CD4-positive, alpha-beta memory T cell (primary cell): ENCODE measurements at places on chromosomes 7 and 10. TPM values are rescaled to one million over a fixed set of nuclear protein-coding genes. Genes with fewer than 3 reads are reported as not detected.

GRCh38 chr7:139330333-139331030 is 10.7 kb upstream of the FMC1 start:
- H3K36me3 ChIP-seq, result no peaks in the 10 kb centered on the region
- H3K4me3 ChIP-seq, result no peak overlapping the region
- peaks cover 10% of the 10 kb centered on the region for H3K4me1 ChIP-seq
- no peak overlapping the region for H3K27ac ChIP-seq
- H3K27me3 ChIP-seq, result no peaks in the 10 kb centered on the region

Gene ANKRD1
- not detected for total RNA-seq

Gene DDIT4
- total RNA-seq, result 23.1 TPM

DNA sequence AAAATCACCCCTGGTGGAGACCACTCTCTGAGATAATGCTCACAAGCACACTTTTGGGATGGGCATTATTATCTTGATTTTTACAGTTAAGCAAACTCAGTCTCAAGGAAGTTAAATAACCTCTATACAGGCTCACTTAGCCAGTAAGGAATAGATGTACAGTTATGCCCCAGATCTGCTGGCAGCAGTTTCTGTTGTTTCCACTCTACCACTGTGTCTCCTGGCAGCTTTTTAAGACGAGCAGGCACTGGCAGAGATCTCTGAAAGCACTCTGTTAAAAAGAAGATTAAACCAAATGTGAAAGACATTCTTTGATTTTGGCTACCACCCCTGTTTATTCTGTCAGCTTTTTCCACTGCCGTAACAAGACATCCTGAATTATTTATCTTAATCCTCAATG is 73.2 kb downstream of the SRI start:
- H3K27ac ChIP-seq, result no peak overlapping the region
- H3K27me3 ChIP-seq, result no peaks in the 10 kb centered on the region

Gene TRPV6
- not detected for total RNA-seq

- no peak for DNase-seq
- H3K27me3 ChIP-seq, result no peaks in the 10 kb centered on the region
- H3K36me3 ChIP-seq, result peaks cover 89% of the 10 kb centered on the region
- H3K27ac ChIP-seq, result no peak overlapping the region
- no peak overlapping the region for H3K4me3 ChIP-seq
Measured at GRCh38 chr7:139084709-139085108, 24.8 kb downstream of the ZC3HAV1 start.

- no peak overlapping the region for H3K27ac ChIP-seq
- no peak for DNase-seq
- no peaks in the 10 kb centered on the region for H3K4me1 ChIP-seq
- H3K36me3 ChIP-seq, result no peaks in the 10 kb centered on the region
Measured at GRCh38 chr10:29914986-29915785, 144.2 kb downstream of the JCAD start.

Gene TMEM229A
- total RNA-seq, result not detected

- no peak overlapping the region for H3K4me3 ChIP-seq
- H3K27me3 ChIP-seq, result no peaks in the 10 kb centered on the region
- no peaks in the 10 kb centered on the region for H3K36me3 ChIP-seq
Measured at GRCh38 chr10:71582019-71582418, 137.6 kb downstream of the C10orf105 start.

Gene TRIL
- total RNA-seq, result not detected

DNA sequence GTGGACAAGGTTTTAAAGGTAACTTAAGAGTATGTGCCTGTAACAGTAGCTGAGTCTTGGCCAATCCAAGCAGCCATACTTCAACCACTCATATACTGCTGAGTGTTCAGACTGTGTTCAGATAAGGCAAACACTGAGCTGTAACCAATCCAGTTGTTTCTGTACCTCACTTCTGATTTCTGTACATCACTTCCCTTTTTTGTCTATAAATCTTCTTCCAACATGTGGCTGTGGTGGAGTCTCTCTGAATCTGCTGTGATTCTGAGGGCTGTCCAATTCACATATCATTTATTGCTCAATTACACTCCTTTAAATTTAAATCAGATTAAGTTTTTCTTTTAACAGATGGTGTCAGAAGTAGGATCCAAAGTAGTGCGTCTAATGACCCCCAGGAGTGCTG is 149.5 kb upstream of the PHF14 start:
- DNase-seq, result no peak
- no peaks in the 10 kb centered on the region for H3K36me3 ChIP-seq
- H3K27ac ChIP-seq, result no peak overlapping the region
- no peaks in the 10 kb centered on the region for H3K27me3 ChIP-seq

- DNase-seq, result no peak
- no peak overlapping the region for H3K27ac ChIP-seq
- no peak overlapping the region for H3K4me3 ChIP-seq
- H3K4me1 ChIP-seq, result peaks cover 5% of the 10 kb centered on the region
- peaks cover 24% of the 10 kb centered on the region for H3K36me3 ChIP-seq
- H3K27me3 ChIP-seq, result no peaks in the 10 kb centered on the region
Measured at GRCh38 chr7:32869716-32870115, 21.8 kb downstream of the KBTBD2 start.

Gene RAMP3
- total RNA-seq, result not detected

GRCh38 chr7:114929570-114929969 is 7.7 kb downstream of the MDFIC start:
- no peaks in the 10 kb centered on the region for H3K36me3 ChIP-seq
- peak overlapping the region; percentile 21 for H3K4me3 ChIP-seq
- H3K4me1 ChIP-seq, result peaks cover 89% of the 10 kb centered on the region
- DNase-seq, result no peak

GRCh38 chr7:139887992-139888481 is 59.0 kb downstream of the TBXAS1 start:
- no peaks in the 10 kb centered on the region for H3K27me3 ChIP-seq
- no peak overlapping the region for H3K4me3 ChIP-seq

Gene TRIM56
- total RNA-seq, result 81.1 TPM

DNA sequence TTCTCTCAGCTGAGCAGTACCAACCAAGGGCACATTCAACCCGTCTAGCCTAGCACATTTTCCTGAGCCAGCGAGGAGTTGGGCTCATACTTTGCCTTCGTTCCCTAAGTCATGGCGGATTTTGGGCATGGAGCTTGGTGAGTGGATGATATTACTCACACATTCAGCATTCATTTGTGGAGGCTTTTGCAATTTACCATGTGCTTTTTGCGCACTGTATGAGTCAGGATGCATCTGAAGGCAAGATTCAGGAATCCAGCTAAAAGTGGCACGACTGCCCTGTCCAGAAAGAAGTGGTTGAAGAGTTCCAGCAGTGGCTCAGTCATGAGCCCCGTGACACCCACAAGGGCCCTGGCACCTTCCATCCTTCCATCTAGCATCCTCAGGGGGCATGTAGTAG is 24.2 kb upstream of the MGMT start:
- H3K4me1 ChIP-seq, result no peaks in the 10 kb centered on the region
- no peak overlapping the region for H3K4me3 ChIP-seq
- no peaks in the 10 kb centered on the region for H3K36me3 ChIP-seq
- H3K27ac ChIP-seq, result no peak overlapping the region

DNA sequence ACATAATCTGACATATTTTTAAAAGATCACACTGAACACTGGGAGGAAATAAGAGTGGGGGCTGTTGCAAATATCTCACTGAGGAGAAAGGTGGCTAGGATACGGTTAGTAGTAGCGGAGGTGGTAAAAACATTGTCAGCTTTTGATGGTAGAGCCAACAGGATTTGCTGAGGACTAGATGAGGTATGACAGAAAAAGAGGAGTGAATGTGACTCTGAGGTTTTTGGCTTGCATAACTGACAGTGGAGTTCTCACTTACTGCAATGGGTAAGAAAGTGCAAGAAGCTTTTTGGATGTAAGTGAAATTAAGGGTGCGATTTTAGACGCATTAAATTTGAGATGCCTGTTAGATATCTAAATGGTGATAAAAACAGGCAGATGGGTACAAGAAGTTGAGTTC is 102.0 kb upstream of the MBL2 start:
- no peak overlapping the region for H3K27ac ChIP-seq
- DNase-seq, result no peak
- H3K4me3 ChIP-seq, result no peak overlapping the region

DNA sequence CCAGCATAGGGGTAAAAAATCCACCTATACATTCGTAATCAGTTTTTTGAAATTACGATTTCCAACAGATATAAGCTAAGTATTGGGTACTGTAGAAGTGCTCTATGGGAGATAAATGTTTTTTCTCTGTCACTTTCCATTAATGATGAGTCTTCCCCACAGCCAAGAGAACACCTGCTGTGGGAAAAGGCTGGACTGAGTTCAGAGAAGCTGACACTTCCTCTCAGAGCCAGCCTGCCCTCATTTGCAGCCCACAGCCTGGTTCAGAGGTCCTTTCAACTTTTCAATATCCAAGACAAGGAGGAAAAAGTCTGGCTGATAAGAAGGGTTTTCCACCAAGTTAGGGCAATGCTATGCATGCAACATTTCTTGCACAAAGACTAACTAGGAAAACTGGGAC is 64.5 kb upstream of the DNAJB12 start:
- no peak overlapping the region for H3K4me3 ChIP-seq
- H3K36me3 ChIP-seq, result peaks cover 5% of the 10 kb centered on the region
- H3K4me1 ChIP-seq, result no peaks in the 10 kb centered on the region
- DNase-seq, result no peak
- no peak overlapping the region for H3K27ac ChIP-seq
- no peaks in the 10 kb centered on the region for H3K27me3 ChIP-seq
